A549 (cell line): ENCODE measurements at places on chromosomes 12 and 14.

DNA sequence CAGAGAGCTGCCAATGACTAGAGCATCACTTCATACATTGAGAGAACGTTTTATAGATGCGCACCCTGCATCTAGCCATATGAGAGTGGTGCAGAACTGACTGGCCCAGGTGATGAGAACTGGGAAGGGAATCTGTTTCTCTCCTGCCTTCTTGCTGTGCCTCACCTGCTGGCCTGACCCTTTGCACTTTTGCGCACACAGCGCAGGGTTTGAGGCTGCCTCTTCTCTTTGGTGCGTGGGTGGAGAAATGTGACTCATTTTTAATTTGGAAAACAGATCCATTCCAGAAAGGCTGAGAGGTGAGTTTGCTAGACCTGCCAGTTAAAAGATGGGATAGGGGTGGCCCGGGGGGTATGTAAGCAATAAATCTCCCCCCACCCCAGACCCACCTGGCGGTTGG is 453 bp upstream of the ESRRB start:
- no peak for DNase-seq

DNA sequence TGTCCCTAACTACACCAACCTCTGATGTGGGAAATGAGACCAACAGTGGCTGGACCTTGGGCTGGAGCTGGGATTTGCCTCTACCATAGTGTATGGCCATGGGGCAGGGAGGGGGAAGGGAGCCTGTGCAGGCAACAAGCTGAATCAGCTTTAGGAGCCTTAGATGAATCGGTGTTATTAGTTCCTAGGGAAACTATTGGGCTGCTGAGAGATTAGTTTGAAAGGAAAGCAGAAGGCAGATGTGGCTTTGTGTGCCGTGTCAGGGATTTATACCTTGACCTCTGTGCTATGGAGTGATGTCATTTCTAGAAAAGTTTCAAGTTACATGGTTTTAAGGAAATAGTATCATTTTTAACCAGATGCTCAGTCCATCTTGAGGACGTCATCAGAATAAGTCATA is 19.5 kb upstream of the GAS2L3 start:
- peak; percentile 16 for DNase-seq

DNA sequence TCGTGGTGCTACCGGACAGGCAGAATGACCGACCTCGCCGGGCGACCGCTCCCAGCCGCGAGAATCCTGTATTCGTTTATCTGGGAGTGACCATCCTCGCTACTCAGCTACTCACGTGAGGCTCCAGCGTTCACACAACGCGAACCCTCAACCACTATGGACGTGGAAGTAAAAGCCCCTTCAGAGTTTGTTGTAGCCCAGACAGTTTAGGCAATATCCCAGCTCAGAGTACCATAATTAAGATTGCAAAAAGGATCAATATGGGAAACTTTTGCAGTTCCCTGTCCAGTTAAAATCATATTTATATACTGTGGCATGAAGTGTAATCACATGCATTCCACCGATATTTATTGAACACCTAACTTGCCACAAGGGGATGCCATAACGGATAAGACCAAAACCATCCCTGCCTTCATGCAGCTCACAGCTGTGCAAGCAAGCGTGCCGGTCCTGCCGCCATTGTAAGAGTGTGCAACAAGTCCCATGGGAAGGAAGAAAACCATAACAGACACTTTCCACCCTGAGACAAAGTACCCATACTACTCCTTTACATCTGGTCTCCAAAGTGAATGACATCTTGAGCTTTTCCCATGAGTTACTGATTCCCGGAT is 938 bp upstream of the MAX start:
- peak; percentile 32 for DNase-seq

DNA sequence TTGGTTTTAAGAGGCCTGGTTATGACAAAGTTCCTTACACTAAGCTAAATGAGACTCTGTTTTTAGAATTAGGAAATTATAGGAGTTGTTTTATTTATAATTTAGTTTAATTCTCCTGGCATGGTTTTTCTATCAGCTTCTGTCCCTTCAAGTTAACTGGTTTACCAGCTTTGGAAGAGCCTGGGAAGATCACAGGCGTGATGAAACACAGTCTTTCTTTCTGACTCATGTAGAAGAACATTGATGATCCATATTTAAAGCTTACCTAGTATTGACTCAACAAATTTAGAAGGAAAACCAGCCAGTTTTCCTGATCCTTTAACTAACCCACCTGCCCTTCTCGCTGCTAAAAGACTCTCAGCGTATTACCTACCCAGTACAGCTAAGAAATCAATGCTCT is 155.2 kb downstream of the TGFB3 start:
- DNase-seq, result no peak

DNA sequence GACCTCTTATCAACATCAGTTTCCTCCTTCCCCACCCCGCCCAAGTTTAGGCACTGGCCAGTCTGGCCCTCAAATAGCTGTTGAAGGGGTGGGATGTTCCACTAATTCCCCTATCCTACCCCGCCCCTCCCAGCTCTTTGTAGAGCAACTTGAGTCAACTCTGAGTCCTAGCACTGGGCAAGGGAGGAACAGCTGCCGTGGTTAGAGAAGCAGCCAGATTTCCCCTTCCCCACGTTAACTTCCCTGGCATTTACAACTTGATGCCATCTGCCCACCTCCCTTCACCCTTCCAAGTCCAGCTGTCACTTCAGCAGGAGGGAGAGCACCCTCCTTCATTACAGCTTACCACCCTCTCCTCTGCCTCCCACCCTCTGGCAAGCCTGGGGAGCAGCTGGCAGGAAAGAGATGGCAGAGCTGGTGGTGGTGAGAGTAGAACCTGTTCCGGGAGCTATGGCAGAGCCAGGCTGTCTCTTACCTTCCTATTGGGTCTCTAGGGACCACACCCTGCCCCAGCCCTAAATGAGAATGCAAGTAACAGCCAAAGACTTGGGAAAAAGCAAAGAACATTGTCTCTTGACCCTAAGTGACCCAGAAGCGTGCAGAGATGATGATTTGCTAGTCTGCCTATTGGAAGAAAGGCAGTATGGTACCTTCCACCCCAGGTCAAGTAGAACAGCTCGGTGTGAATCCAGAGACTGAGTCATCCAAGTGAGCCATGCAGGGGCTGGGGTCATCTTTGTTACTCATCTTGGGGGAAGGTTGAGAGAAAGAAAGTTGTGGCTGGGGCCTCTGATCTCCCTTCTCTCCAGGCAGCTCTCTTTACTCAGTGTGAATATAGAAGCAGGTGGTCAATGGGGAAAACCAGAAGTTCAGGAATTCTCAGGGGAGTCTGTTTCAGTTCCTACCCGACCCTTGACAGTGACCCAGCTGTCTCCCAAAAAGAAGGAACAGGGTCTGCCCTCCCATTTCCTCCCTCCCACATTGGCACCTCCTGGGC is 1.5 kb downstream of the BLOC1S1 start:
- no peak for DNase-seq

DNA sequence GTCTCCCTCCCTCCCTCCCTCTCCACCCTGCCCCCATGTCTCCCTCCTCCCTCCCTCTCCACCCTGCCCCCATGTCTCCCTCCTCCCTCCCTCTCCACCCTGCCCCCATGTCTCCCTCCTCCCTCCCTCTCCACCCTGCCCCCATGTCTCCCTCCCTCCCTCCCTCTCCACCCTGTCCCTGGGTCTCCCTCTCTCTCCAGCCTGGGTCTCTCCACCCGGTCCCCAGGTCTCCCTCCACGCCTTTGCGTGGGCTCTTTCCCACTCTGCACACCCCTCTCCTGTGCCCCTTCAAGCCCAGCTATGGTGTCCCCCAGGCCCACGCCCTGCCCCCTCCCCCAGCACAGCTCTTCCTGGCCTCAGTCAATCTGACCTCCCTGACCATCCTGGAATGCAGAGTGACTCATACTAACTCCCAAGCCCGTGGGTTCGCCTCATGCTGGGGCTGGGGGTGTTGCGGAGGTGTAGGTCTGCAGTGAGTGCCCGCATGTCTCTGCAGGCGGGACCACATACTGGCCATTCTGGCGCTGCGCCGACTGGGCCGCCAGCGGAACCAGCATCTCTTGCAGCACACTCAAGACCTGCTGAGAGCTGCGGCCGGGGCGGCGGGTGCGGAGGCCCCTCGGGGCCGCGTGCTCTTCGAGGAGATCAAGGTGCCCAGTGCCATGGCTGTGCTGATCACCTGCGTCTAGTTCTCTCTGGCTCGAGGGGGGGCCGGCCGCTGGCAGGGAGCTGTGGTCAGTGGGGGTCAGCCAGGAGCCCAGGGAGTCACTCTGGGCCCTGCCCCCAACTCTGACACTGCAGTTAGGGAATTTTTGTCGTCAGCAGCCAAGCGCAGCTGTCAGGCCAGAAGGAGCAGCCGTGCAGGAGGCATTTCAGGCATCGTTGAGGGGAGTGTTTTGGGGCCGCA is 13.5 kb upstream of the TNFAIP2 start:
- DNase-seq, result no peak

DNA sequence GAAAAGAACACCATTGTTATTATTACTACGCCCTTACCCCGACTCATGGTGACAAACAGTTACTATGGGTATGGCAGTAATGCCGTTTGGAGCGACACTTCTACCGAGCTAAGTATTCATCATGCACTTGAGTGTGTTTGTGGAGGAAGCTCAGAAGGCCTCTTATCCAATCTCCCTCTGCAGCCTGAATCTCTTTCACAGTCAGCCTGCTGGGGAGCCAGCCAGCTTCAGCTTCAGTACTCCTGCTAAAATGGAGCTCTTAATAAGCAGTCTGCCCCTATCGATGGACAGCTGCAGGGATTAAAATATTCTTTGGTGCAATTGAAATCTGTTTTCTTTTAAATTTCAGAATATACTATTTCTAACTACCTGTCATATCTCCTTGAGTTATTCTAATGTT is 24.7 kb upstream of the ATP5MC2 start:
- DNase-seq, result no peak

DNA sequence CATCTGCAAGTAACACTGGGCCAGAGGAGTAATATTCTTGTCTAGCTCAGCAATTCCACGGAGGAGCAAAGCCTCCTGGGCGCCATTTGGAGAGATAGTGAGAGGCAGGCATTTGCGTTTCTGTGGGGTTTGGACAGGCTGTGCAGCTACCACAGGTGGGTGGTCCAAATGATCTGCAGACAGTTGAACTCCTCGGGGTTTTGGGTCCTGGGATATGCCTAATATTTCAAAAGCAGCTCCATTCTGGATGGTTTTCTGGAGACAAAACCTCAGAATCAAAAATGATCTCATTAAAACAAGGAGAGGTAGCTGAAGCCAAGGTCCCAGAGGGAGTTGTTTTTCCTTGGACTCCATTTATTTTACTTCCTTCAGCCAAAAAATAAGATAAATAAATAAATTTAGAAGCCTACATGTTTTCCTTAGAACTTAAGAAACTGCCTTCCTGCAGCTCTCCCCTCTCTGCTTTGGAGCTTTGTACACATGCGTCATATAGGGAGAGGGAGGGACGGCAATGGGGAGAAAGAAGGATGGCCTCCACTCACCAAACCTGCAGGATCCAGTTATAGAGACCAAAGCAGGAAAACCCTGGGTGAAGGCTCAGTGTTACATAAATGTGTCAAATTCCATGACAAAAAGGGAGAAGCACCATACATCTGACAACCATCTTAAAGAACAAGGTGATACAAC is 227.3 kb upstream of the DAAM1 start:
- no peak for DNase-seq

GRCh38 chr12:55707841-55708694 is at the start of gene ITGA7:
Gene ITGA7, minus strand, starts transcription at chr12:55707904. Its CDS starts 222 bp downstream, at chr12:55707682.
- DNase-seq, result no peak

GRCh38 chr12:57111031-57111734 is at the start of gene STAT6:
Gene STAT6, minus strand, starts transcription at chr12:57111362. Its CDS starts 3,084 bp downstream, at chr12:57108278.
- peak; percentile 87 for DNase-seq

- no peak for DNase-seq
These were observed 1.5 kb upstream of the ZBTB42 start for GRCh38 chr14:104799244-104800014.

DNA sequence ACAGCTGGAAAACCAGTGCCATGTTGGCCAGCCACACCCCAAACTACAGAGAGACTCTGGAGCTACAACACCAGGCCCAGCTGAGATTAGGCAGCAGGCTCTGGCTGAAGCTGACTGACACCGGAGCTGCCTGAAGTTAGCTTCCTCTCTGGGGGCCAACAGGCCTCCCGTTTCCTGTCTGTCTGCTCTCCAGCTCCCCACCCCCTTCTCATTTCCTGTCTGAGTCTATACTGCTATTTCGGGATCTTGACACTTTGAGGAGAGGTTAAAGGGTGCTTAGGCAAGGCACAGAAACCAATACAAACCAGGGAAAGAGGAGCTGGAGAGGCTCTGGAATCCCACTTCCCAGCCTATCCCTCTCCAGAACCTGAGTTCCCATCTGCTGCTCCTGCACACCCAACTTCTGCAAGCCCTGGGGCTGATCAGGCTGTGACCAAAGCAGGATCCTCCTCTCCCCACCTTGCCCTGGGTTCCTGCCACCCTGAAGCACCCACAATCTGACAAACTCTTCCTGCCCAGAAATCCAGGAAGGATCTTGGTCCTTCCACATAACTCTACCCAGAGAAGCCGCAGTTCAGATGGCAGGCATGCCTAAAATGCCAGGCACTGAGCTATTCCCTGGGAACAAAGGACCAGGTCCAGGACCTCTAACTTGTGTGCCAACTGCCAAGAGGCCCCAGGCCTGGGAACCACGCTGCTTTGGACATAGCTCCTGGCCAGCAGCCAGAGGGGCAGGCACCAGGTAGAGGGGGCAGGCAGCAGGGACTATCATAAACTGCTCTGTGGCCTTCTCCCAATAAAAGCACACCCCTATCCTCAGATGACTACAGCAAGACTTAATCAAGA is 39.9 kb downstream of the PRPF40B start:
- no peak for DNase-seq

DNA sequence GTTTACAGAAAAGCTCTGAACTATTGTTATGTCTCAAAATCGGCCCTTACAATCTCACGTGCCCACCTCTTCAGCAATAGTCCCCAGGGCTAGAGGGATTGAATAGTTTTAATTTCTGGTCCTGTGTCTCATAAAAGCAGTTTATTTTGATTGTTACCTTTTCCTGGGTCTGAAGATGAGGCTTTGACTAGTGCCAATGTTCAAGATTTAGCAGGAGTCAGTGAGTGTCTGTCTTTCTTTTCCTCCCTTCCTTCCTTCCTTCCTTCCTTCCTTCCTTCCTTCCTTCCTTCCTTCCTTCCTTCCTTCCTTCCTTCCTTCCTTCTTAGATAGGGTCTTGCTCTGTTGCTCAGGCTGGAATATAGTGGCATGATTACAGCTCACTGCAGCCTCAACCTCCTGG is 24.7 kb upstream of the SOCS2 start:
- DNase-seq, result no peak

DNA sequence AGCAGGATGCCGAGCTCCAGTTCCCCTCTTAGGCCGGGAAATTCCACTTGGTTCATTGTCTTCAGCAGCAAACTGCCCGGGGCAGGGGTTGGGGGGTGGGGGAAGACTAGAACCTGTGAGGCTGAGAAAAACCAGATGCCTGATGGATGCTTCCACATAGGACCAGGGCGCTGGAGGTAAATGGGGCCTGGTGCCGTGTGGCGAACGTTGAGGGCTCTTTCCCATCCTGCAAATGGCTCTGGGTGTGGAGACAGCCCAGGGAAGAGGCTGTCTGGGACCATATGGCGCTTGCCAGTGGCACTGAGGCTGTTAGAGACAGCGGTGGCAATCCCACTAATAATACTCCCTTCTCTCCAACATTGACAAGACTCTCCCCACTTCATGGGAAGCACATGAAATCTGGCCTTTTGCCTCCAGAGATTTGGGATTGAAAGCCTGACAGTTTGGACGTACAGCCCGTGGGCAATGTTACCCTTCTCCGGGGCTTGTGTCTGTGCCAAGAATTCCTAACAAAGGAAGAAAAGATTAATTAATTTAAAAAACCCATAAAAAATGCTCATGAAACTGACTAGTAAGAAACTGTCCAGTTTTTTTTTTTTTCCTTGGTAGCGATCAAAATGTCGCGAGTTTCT is 44.5 kb downstream of the MAP1LC3B2 start:
- DNase-seq, result no peak

- DNase-seq, result no peak
These were observed 287.0 kb downstream of the RERGL start for GRCh38 chr12:17802657-17803641.
